ENCODE measurements at places on chromosomes 1 and 21.
A peak's percentile ranks its signal among the peaks of the same experiment; 100 is the strongest.

- DNase-seq = peak; percentile 76
Measured at GRCh38 chr1:186304982-186305949, 69.8 kb downstream of the TPR start.

- DNase-seq = no peak
Measured at GRCh38 chr1:76177615-76178014, 103.1 kb downstream of the ST6GALNAC3 start.

- peak; percentile 70 for DNase-seq
Measured at GRCh38 chr21:45228171-45228641, 59.5 kb downstream of the POFUT2 start.

- peak; percentile 9 for DNase-seq
Measured at GRCh38 chr1:145845144-145845513, 301 bp upstream of the NUDT17 start.

- no peak for DNase-seq
Measured at GRCh38 chr1:185453496-185454192, 136.6 kb upstream of the IVNS1ABP start.

- DNase-seq = no peak
Measured at GRCh38 chr21:38221594-38221993, 35.2 kb upstream of the KCNJ15 start.

- no peak for DNase-seq
Measured at GRCh38 chr1:60848583-60849188, 233.7 kb upstream of the NFIA start.

- DNase-seq = no peak
Measured at GRCh38 chr1:169201084-169201619, 94.7 kb downstream of the ATP1B1 start.

DNA sequence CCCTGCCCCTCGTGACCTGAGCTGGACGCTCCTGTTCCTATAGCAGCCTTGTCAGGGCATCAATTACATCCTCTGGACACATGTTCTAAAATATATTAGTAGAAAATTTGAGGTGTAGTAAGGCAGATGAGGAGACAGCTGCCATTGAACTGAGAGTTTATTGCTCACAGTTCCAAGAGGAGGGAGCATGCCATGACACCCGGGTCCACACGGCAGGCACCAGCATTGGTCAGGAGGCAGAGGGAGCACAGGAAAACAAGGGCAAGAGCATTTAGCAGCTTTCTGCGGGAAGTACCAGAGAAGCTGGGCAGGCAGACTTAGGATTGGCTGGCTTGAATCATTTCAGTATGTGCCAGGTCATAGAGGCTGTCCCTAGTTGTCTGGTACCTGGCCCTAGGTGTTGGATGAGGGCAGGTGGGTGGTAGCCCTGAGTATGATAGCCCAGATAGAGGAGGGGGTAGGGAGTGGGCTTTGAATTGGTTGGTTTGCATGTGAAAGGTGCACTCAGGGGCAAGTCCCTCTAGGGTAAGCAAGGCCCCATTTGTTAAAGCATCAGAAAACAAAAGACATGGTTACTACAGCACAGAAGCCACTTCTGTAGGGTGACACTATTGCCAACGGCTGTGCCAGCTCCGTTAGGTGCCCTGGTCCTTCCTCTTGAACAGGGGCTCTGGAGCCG is 223.6 kb upstream of the RAB4A start:
- no peak for DNase-seq

DNA sequence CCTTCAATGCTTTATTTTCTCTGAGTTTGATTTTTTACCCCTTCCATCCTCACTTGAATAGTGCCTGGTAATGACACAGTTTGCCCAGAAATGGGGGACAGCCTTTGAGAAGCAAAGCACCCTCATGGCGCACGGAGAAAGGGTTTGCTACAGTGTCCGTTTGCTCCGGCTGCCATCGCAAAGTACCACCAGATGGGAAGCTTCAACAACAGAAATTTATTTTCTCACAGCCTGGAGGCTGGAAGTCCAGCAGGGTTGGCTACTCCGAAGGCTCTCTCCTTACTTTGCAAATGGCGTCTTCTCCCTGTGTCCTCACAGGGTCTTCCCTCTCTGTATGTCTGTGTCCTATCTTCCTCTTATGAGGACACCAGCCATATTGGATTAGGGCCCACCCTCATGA is 327.7 kb upstream of the KAZN start:
- no peak for DNase-seq

GRCh38 chr1:94143809-94144176 is 22.8 kb upstream of the ABCA4 start:
- no peak for DNase-seq

- DNase-seq = no peak
Measured at GRCh38 chr1:230199034-230199433, 132.0 kb downstream of the GALNT2 start.

DNA sequence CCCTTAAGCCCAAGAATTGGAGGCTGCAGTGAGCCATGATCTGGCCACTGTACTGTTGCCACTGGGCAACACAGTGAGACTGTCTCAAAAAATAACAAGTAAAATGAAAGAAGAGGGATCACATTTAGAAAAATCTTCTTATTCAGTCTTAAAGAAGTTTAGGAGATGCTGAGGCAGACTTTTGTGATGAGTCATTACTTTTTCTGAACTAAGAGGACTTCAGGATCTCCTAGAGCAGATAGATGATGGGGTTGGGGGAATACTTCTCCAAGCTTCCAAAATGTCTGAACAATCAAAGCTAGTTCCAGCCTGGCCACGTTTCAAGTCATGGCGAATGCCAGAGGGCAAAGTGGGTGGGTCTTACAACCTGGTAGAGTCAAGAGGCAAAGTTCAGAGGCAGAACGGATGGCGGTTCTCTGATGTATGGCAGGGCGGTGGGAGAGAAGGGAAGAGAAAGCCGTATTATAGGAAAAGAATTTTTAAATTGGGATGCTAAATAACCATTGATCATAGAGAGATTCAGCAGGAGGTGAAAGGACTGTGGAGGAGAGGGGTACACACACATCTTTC is 2.1 kb upstream of the CIART start:
- no peak for DNase-seq

DNA sequence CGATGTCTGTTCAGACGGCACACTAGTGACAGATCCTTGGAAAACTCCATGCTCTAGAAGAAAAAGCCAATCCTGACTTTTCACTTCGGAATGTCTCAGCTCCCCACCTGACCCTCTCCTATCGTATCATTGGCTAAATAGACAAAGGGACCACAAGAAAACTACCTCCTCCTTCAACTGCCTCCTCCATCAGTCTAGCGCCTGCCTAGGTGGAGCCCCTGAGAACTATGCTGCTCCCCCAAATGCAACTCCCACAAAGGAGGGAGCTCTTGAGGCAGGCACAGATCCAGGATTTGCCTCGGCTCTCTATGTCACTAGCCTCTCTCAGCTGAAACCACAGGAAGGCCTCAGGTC is 148.4 kb downstream of the TOMM20 start:
- no peak for DNase-seq

- DNase-seq = no peak
Measured at GRCh38 chr1:35555601-35556477, 1.4 kb downstream of the KIAA0319L start.

- no peak for DNase-seq
Measured at GRCh38 chr1:114609026-114609425, 27.6 kb upstream of the BCAS2 start.

GRCh38 chr1:113046569-113046968 is 26.4 kb upstream of the LRIG2 start:
- no peak for DNase-seq

DNA sequence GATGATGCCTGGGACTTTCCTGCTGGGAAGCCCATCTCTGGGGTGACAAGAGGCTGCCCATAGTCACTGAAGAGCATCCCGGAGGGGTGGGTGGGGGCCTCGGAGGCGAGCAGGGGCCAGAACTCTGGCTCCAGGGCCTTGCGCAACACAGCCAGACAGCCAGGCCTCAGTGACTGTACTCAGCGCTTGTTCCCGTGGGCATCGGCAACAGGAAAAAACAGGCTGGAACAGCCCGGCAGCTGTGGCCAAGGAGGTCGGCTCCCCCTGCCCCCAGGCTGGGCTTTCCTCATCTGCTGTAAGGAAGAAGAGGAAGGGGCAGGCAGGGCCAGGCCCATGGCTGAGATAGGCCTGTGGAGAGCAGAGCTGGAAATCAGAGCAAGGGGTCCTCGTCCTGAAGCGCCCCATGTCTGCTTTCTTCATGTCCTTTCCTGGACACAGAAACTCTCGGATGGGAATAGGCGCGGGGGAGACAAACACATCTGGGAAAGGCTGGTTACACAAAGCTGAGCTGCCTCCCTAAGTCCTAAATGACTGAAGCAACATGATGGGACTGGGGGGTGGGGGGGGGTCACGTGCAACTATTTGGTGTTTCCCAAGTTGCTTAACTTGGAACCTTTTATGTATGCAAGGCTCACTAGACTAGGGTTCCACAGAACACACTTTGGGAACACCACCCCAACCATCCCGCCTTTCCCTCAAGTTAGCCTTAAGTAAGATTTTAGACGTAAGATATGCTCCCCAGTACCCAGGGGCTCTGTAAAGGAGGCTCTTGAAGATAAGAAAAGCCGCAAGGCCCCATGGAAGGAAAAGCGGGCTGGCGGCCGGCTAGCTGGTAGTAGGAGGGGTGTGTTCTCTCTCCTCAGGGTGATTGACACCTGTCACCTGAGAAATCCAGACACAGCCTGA is 30.7 kb downstream of the HSPG2 start:
- DNase-seq = no peak

Data from COLO829 (cell line).